NCI-H82 (cell line): ENCODE measurements at places on chromosomes 12 and 14.

GRCh38 chr12:117388951-117389446, 27.6 kb upstream of the NOS1 start:
- no peak for DNase-seq

- no peak for DNase-seq
Observed at GRCh38 chr12:103475073-103475472, 20.7 kb downstream of the C12orf42 start.

GRCh38 chr14:72646861-72647528, 246.9 kb downstream of the DPF3 start:
- DNase-seq = no peak

- DNase-seq = no peak
Observed at GRCh38 chr12:87985069-87985675, 44.0 kb downstream of the C12orf50 start.

- peak; percentile 47 for DNase-seq
Observed at GRCh38 chr12:67649570-67650387, 1.2 kb downstream of the DYRK2 start.

DNA sequence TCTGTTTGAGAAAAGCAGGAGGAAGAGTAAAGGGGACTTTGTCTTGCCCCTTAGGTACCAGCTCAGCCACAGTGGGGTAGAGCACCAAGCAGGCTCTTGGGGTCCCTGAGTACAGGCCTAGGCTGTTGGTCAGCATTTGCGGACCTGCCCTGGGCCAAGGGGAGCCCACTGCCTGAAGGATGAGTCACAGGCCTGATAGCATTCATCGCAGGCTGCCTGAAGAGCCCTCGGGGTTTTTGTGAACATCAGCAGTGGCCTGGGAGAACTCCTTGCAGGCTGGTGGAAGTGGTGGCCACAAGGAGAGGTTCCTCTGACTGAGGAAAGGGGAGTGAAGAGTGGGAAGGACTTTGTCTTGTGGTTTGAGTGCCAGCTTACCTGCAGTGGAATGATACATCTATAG, 25.0 kb upstream of the P2RX7 start:
- no peak for DNase-seq

- DNase-seq = no peak
Observed at GRCh38 chr12:39502726-39503125, 59.8 kb upstream of the KIF21A start.

DNA sequence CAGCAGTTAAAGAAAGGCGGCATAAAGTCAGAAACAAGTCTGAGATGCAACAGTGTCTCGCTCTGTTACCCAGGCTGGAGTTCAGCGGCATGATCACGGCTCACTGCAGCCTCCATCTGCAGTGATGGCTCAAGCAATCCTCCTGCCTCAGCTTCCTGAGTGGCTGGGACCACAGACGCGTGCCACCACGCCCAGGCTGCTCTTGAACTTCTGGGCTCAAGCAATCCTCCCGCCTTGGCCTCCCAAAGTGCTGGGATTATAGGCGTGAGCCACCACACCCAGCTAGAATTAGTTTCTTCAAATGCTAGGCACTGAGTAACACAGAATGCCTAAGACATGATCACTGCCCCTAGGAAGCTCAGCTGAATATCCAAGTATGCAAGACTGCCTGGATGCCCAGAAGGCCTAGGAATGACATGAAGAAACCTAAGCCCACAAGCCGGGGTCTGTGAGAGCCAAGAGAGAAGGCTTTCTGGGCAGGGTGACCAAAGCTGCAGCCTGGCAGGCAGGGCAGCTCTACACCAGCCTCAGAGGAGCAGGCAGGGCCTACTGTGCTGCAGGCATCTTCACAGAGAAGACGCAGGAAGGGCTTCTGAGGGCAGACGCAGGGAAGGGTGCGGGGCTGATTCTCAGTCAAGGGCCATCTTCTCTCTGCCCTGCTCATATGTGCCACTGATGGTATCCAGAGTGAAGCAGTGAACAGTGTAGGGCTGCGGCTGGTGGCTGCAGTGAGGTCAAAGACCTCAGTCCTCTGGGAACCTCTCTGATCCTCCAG, 4.3 kb upstream of the PPP2R5C start:
- no peak for DNase-seq

- no peak for DNase-seq
Observed at GRCh38 chr12:69816082-69816481, 8.9 kb upstream of the MYRFL start.

DNA sequence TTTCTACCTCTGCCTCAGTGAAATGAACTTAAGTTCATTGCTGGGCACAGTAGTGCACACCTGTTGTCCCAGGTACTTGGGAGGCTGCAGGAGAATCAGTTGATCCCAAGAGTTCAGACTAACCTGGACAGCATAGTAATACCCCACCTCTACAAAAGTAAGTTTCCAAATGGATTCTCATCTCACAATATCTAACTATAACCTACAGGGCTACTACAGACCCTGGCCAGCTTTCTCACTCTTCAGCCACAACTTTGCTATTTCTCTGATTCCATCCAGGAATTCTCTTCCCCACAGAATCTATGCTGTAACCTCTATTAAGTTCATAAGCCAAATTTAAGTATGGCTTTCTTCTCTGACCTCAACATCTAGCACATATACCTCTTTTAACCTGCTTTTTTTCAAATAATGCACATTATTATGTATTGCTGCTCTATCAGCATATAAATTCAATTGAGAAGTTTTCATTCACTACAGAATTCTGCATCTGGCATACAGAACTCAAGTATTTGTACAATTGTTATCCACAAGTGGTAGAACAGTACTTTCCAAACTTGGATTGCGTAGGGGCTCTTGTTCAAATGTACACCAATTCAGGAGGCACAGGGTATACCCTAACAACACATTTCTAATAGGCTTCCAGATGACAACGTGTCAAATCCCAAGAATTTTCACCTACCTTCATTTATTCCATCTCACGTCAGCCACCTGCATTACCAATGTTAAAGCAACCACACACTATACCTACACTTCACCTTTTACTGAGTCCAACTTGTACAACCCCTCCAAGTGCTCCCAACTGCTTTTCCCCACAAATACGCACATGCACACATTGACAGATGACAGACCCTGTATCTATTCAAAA, 3.8 kb downstream of the RPS29 start:
- DNase-seq = peak; percentile 37

DNA sequence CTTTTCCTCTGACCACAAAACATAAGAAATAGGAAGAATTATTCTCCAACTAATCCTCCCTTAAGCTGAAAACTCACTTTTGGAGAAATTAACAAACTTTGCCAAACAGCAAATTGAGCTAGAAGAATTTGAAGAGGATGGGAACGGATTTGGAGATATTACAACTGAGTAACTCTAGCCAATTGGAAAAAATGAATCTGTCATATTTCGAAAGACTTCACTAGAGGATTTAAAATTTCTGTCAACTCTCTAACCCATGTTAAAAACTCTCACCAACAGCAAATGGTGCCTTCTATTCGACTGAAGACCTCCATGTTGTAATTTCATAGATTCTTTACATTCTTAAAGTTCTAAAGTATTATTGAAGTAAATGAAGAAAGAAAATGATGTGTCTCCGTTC, 414.2 kb downstream of the RMST start:
- DNase-seq = no peak

DNA sequence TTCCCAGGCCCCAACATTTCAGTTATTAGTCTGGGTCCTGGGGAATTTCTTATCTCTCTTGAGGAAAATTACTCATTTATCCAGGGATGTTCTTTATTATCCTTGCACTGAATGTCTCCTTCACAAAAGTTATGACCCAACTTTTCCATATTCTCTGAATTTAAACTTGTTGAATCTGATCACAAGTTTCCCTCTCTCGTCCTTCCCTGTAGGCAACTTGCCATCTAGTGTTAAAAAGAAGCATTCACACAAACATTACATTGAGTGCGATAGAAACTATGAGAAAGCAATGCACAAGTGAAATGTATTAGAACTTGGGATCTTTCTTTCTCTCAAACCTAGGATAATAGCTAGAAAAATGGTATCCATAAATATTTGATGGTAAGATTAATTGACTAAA, 608.4 kb downstream of the FSCB start:
- no peak for DNase-seq

- DNase-seq = no peak
Observed at GRCh38 chr12:112167718-112168525, 42.6 kb downstream of the TRAFD1 start.

GRCh38 chr14:67393689-67394088, 18.3 kb downstream of the PLEK2 start:
- no peak for DNase-seq
